ENCODE measurements at places on chromosomes 12 and 14.

GRCh38 chr14:102215071-102215470 is 75.4 kb downstream of the WDR20 start:
- DNase-seq: no peak

DNA sequence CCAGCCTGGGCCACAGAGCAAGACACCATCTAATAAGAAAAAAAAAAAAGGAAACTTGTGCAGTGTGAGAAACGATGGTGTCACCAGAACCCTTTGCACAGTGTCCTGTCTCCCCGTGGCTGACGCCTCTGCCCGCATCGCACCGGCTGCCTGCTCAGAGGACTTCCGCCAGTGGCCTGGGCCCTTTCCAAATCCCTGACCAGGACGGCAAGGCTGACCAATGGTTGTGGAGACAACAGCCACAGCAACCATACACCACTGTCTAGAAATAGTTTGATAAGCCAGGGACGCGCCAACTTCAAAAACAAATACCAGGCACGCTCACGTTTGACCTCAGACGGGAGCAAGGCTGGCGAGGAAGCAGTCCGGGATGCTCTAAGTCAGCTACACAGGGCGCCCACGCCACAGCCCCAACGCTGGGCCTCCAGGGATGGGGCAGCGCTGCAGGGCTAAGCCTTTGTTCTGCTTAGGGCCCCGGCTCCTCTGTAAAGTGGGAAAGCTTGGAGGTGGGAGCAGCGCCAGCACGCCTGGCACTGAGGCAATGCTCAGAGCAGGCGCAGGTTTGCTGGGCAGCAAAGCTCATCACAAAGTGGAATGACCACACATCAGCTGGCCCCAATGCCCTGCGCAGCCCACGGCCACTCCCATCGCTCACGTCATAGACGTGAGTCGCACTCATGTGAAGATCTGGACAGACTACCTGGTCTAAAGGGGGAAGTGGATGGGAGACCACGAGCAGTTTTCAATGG is 12.5 kb downstream of the PGAM5 start:
- no peak for DNase-seq

- no peak for DNase-seq
Observed at GRCh38 chr14:50113381-50114035, 2.9 kb downstream of the VCPKMT start.

DNA sequence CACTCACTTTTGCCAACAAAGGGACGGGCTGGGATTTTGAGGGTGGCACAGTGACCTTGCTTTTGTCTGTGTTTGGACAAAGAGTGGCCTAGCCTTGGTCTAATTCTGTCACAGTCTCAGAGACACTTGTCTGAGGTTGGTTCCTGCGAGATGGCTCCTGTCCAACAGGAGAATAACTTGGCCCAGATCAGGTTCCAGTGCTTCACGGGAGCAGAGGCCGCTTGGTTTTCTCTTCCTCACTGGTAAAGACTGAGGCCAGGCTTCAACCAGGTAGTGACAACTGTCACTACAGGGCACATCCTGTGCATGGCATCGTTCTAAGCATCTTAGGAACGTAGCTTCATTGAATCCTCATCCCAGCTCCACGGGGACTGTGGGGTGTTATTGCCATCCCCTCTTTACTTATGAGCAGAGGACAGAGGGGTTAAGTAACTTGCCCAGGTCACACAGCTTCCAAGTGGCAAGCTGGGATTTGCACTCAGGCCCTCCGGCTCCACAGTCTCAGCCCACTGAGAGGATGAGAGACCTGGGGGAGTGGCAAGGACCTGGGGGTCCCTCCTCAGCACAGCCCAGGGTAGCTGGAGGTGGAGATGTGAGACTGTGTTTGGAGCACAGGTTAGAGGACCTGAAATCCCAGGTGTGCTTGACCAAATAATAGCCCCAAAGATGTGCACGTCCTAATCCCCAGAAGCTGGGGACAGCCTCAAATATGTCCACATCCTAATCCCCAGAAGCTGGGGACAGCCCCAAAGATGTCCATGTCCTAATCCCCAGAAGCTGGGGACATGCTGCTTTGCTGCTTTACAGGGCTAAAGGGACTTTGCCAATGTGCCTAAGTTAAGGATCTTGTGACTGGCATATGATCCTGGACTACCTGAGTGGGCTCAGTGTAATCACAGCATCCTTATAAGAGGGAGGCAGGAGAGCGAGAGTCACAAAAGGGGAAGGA is 179.2 kb upstream of the RTL1 start:
- no peak for DNase-seq

- no peak for DNase-seq
Observed at GRCh38 chr14:104101086-104101621, 15.7 kb downstream of the ASPG start.

DNA sequence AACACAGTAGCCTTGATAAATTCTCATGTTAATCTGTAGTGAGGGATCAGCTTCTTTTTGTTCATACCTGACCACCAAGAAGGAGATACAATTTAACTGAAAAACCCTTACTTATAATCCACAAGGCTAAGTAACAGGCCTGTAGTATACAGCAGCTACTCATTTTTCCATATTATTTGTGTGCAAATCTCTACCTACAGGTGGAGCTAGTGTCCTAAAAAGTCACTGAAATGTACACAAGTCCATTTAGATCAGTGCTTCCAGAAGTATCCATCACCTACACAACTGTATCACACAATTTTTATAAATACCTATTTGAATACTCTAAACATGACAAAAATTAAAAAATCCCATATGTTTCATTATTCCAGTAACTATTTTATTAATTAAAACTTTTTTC is 173.2 kb downstream of the SLC35F4 start:
- no peak for DNase-seq

DNA sequence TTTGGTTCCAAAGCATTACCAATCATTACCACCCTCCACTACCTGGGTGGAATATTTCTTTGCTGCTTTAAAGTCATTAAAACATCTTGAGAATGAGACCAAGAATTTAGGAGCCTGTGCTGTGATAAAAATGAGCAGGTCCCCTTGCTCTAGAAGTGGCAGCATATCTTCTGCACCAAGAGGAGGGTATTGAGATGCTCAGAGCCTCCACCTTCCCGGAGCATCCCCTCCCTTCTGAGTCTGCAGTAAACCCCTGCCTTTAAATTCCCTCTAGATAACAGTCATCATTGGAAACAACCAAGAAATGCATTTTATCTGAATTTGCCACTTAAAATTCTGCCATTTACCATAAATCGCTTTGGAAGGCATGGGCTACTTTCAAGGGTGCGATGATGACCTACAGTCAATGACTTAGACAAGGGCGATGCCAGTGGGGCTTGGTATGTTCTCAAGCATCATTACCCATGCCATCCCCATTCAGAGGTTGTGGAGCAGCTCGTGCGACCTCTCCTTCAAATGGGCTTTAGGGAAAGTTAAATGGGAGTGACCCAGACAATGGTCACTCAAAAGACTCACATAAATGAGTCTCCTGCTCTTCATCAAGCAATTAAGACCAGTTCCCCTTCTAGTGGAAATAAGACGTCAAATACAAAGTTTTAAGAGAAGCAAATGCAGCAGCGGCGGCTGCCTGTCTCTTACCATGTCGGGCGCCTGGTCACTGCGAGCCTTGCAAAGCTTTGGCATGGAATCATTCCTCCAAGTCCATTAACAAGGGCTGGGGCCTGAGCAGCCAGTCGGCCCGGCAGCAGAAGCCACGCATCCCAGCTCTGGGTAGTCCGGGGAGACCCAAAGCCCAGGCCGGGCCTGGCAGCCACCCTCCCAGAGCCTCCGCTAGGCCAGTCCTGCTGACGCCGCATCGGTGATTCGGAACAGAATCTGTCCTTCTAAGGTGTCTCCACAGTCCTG is 334.5 kb downstream of the TMEM121 start:
- no peak for DNase-seq

- no peak for DNase-seq
Observed at GRCh38 chr12:110501399-110501751, 536 bp downstream of the VPS29 start.

GRCh38 chr12:6846316-6846869 is 4.7 kb downstream of the CDCA3 start:
- DNase-seq: no peak

DNA sequence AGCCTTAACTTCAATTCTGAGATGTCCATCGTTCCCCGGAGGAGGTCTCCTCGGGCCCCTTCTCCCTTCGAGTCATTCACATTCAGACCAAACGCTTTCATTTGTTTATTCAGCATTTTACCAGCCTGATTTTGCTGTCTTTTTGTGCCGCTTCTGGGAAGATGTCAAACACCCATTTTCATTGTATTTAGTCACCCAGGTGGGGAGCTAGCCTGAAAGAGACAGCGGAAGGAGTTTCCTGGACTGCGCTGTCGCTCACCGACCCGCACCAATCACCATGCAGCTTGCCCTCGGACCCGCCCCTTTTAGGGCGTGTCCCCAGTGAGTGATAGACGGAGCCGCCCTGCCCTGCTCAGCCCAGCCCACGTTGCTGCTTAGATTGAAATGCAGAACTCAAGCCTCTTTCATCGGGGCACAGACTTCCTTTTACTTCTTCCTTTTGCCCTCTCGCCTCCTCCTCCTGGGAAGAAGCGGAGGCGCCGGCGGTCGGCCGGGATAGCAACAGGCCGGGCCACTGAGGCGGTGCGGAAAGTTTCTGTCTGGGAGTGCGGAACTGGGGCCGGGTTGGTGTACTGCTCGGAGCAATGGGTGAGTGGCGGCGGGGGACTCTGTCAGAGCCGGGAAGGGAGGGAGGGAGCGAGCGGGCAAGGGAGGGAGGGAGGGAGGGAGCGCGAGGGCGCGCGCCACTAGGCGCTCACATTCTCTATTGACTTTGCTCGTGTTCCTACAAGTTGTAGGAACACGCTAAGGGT is at the start of gene PAX9:
TSS of gene PAX9 (plus strand) at position 355 of the 752 bp plus-strand sequence. CDS start at position 585, 230 bp downstream.
- peak; percentile 75 for DNase-seq

- DNase-seq: no peak
Observed at GRCh38 chr14:67111022-67111421, 78.2 kb upstream of the GARIN2 start.

DNA sequence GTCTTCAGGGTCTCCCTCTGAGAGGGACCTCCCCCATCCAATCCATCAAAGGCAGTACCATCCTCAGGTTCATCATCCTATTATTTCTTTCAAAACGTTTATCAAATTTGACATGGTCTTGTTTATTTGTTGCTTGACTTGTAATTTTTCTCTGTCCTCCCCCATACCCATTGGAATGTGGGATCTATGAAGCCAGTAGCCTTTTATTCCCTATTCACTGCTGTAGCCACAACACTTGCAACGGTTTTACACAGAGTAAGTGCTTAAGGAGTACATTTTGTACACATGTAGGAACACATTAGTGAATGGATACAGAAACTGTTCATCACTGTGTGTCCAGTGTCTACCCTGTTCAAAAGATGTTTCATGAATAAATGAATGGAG is 41.5 kb downstream of the IGF1 start:
- no peak for DNase-seq

DNA sequence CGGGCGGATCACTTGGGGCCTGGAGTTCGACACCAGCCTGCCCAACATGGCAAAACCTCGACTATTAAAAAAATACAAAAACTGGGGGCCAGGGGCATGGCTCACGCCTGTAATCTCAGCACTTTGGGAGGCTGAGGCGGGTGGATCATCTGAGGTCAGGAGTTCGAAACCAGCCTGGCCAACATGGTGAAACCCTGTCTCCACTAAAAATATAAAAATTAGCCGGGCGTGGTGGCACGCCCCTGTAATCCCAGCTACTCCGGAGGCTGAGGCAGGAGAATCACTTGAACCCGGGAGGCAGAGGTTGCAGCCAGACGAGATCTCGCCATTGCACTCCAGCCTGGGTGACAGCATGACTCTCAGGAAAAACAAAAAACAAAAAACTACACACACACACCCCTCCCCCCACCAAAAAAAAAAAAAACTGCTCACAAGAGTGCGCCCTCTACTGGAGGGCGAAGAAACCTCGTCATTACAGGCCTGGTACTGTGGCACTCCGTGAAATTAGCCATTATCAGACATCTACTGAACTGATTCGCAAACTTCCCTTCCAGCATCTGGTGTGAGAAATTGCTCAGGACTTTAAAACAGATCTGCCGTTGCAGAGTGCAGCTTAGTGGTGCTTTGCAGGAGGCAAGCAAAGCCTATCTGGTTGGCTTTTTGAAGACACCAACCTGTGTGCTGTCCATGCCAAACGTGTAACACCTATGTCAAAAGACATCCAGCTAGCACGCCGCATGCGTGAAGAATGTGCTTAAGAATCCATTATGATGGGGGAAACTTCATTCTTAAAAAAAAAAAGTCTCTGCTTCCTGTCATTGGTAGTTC is 7.7 kb downstream of the PPP1R3E start:
- DNase-seq: peak; percentile 13

GRCh38 chr12:43318021-43318420 is 234.0 kb downstream of the ADAMTS20 start:
- no peak for DNase-seq

DNA sequence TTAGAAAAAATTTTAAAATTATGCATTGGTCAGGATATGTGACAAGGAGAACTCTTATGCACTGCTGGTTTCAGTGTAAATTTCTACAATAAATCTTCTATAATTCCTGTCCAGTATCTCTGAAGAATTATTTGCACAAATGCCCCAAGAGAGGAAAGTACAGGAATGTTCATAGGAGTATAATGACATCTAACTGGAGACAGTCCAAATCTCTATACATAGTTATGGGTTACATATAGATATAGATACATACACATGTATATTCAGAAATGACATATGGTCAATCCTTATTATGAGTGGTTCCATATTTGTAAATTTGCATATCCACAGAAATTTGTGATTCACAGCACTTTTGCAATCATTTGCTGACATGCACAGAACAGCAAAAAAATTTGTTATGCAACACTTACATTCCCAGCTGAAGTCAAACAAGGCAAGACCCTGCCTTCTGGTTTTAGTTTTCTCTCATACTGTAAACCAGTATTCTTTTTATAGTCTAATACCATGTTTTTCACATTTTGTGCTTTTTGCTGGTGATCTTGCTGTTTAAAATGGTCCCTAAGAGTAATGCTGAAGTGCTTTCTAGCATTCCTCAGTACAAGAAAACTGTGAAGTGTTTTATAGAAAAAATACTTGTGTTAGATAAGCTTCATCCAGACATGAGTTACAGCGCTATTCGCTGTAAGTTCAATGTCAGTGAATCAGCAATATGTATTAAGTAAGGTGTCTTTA is 103.8 kb downstream of the SLC16A7 start:
- no peak for DNase-seq

GRCh38 chr12:106416273-106416672 is 58.7 kb downstream of the POLR3B start:
- no peak for DNase-seq

DNA sequence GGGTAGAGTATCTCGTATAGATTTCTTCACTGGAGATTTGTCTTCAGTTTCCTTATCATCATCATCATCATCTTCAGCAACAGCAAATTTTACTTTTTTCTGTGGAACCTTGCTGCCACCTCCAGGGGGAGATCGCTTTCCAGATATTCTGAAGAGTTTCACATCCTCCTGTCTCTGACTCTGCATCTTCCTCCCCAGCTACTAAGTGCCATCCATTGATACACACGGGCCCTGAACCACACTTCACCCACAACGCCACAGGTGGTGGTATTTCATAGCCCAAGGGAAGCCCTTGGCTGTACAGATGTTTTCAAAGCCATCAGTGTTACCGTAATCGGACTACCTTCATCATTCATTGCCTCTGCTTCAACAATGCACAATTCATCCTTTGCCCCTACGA is 82.2 kb downstream of the PPP2R5C start:
- no peak for DNase-seq

GRCh38 chr12:27965966-27966365 is 6.6 kb downstream of the PTHLH start:
- DNase-seq: no peak

- no peak for DNase-seq
Observed at GRCh38 chr12:93509506-93509905, 42.2 kb downstream of the MRPL42 start.

Measured in NCI-H1930 (cell line).